ENCODE measurements at places on chromosomes 2 and 18. TPM values are rescaled to one million over a fixed set of nuclear protein-coding genes. Genes with fewer than 3 reads are reported as not detected.

Gene NEB
- 2.2 TPM for total RNA-seq

Gene VWC2L
- total RNA-seq, result not detected

Gene DNAH6
- total RNA-seq, result 2.7 TPM

Gene EGR4
- total RNA-seq, result not detected

Gene APCDD1
- 46.2 TPM for total RNA-seq

Gene POTEF
- not detected for total RNA-seq

DNA sequence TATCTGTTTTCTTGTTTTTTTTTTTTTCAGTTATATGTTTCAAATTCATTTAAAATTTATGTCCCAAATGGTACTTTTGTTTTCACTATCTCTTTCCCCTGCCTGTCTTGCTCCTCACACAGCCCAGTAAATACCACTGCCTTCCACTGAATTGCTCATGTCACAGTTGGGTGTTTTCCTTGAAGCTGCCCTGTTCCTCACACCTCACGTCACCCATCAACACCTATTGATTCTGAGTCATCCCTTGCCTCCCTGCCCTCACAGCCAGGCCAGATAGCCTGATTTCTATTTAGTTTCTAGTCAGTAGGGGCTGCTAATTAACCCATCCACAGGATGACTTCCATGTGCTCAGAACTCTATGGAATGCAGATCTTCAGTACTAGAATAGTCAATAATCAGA, 25.3 kb downstream of the FSHR start:
- H3K36me3 ChIP-seq, result no peaks in the 10 kb centered on the region
- H3K27me3 ChIP-seq, result no peaks in the 10 kb centered on the region
- H3K27ac ChIP-seq, result no peak overlapping the region
- no peaks in the 10 kb centered on the region for H3K4me1 ChIP-seq
- H3K4me3 ChIP-seq, result no peak overlapping the region
- DNase-seq, result no peak

GRCh38 chr2:33052361-33052735, 105.6 kb downstream of the LTBP1 start:
- H3K36me3 ChIP-seq, result no peaks in the 10 kb centered on the region
- H3K27ac ChIP-seq, result no peak overlapping the region
- H3K4me1 ChIP-seq, result no peaks in the 10 kb centered on the region
- no peak overlapping the region for H3K4me3 ChIP-seq

DNA sequence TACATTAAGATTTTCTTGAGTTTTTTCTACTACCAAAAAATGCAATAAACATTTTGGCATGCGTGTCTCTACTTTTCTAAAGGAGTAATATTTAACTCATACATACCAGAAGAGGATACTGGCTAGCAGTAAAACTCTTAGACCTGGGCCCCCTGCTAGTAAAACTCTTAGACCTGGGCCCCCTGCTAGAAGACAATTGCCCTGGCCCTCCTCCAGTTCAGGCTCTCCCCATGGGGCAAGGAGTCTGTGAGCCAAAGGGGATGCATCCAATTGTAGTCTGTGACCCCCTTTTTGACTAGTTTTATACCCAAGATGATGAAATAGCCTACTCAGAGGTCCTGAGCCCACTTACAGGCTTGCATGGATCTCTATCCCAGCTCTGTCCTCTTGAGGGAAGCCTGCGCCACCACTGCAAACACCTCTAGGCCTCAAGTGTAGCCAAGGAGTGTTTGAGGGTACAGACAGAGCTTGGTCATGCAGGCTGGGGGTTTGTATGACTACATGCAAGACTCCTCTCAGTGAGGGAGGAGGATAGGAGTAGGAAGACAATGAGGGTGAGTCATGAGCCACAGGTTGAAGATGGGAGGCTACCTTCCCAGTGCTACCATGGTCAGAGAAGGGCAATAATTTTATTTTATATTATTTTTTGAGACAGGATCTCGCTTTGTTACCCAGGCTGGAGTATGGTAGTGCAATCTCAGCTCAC, 45.2 kb upstream of the PGAP1 start:
- H3K27me3 ChIP-seq, result no peaks in the 10 kb centered on the region
- no peaks in the 10 kb centered on the region for H3K4me1 ChIP-seq
- H3K36me3 ChIP-seq, result no peaks in the 10 kb centered on the region
- DNase-seq, result no peak
- H3K4me3 ChIP-seq, result no peak overlapping the region

GRCh38 chr2:168801961-168802858, at the start of gene NOSTRIN:
NOSTRIN (plus strand) TSS chr2:168802637; CDS start chr2:168802647, 10 bp downstream.
- H3K27me3 ChIP-seq, result no peaks in the 10 kb centered on the region
- no peaks in the 10 kb centered on the region for H3K4me1 ChIP-seq
- H3K27ac ChIP-seq, result peak within 1 kb of the TSS; percentile 42

DNA sequence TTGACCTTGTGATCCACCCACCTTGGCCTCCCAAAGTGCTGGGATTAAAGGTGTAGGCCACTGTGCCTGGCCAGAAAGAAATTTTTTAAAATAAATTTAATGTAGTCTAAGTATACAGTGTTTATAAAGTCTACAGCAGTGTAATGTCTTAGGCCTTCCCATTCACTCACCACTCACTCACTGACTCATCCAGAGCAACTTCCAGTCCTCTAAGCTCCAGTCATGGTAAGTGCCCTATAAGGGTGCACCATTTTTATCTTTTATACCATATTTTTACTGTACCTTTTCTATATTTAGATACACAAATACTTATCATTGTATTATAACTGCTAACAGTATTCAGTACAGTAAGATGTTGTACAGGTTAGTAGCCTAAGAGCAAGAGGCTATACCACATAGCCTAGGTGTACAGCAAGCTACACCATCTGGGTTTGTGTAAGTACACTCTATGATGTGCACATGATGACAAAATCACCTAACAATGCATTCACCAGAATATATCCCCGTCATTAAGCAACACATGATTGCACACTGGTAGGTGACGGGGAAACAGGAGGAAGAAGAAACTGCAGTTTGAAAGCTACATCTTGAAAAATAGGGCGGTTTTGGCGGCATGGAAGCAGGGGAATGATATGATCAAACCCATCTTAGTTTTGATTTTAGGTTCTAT, 105.1 kb upstream of the ITGB6 start:
- H3K4me1 ChIP-seq, result no peaks in the 10 kb centered on the region
- H3K4me3 ChIP-seq, result no peak overlapping the region
- DNase-seq, result no peak
- no peak overlapping the region for H3K27ac ChIP-seq
- H3K27me3 ChIP-seq, result no peaks in the 10 kb centered on the region

GRCh38 chr2:201572846-201573508, 70.3 kb downstream of the TMEM237 start:
- no peak for DNase-seq
- H3K27ac ChIP-seq, result no peak overlapping the region
- H3K36me3 ChIP-seq, result no peaks in the 10 kb centered on the region
- H3K4me3 ChIP-seq, result no peak overlapping the region
- H3K4me1 ChIP-seq, result no peaks in the 10 kb centered on the region

DNA sequence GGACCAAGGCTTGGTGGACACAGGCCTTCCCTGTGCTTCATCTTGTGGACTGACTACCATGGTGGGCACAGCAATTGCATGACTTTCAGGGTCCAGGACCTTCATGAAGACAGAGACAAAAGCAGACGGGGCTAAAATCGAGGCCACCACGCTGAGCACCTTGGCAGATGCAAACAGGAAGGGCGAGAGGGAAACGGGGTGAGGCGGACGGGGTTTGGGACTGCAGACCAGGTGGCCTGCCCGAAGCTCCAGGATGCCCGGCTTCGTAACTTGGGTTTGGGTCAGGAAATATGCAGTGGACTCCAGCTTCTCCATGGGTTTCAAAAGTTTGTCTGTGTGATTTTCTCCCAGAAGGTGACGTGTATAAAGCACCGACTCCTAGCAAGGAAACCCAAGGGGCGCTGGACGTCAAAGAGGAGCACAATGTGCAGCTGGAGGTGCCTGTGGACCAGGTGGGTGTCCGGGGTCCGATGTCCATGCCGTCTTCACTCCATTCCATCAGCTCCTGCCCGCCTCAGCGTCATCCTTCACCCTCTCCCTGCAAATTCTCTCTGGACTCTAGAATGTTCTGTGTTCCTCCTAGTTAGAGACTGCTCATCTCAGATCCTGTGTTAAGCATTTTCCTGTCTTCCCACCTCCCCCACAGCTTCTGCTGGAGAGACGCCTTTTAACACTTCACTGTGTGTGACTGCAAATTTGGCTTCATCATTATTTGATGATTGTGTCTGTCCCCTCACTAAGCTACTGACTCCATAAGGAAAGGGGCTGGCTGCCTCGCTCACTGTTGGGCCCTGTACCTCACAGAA, 65.8 kb downstream of the DCDC2C start:
- no peak for DNase-seq
- H3K27ac ChIP-seq, result no peak overlapping the region
- no peak overlapping the region for H3K4me3 ChIP-seq

DNA sequence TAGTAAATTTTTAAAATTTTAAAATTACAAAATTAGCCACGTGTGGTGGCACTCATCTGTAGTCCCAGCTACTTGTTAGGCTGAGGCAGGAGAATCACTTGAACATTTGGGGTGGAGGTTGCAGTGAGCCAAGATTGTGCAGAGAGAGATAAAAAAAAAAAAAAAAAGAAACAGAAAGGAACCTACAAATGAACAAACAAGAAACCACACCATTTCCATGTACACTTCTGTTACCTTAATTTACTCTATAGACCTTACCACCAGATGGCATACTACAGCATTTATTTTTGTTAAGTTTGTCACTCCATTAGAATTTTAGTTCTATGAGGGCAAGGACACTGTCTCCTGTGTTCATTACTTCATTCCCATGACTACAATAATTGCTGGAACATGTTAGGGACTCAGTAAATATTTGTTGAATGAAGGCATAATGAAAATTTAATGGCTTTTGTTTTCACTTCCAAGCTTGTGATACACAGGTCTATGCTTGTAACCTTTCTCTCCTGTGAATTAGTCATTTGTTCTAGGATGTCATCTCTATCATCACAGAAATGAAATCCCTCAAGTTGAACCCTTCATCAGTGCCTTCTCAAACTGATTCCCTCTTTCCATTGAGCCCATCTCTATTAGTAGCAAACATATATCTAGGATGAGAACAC, 76.0 kb downstream of the ARHGAP15 start:
- no peak overlapping the region for H3K4me3 ChIP-seq
- H3K36me3 ChIP-seq, result no peaks in the 10 kb centered on the region
- no peak for DNase-seq
- H3K27ac ChIP-seq, result no peak overlapping the region

DNA sequence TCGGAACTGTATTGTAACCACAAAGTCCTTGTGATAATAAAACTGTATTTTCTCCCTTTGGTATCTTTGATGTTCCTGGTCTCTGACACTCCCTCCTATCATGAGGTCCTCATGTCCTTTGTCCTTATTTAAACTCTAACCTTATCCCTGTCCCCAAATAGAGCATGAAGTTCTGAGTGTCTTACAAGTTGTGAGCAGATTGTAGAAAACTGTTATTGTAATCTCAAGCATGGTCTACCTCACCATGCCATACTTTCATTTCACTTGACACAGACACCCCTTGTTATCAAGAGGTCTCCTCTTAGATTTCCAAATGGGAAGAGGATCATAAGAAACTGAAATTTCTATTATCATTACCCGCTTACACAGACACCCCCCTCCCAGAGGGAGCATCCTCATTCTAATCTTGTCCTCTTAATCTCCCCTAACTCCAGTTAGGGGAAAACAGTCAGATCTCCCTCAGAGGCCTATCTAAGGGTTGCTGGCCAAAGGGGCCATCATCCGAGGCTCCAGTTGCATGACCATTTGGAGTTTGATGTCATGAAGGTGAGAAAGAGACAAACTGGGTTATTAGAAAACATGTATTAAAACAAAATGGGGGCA, 29.0 kb downstream of the MYO3B start:
- DNase-seq, result no peak
- no peaks in the 10 kb centered on the region for H3K27me3 ChIP-seq
- H3K27ac ChIP-seq, result no peak overlapping the region
- H3K4me3 ChIP-seq, result no peak overlapping the region

DNA sequence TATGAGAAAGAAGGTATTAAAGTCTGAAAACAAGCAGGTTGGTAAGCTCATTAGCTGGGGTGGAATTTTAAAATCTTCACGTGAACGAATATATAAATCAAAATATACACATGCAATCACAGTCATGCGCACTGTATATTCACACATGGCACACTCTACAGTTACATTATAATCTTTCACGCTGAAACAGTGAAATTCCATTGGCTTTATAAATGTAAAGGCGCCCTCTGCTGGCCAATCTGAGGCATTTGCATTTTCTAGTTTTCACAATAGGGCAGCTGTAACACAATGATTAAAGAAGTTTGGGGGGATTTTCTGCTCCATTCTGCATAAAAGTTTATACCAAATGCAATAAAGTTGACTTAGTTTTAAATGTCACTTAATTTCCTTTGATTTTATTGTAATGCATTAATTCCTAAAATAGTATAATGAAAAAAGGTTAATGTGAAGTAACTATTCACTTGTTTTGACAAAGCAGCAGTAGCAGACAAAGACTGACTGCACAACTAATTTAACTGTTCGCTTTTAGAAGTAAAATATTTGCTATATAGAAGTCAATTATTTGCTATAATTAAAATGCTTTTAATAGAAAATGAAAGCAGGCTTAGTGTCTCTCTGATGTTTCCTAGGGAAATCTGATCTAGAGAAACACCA, 17.2 kb downstream of the IFIH1 start:
- no peak overlapping the region for H3K4me3 ChIP-seq
- no peak overlapping the region for H3K27ac ChIP-seq
- no peaks in the 10 kb centered on the region for H3K27me3 ChIP-seq
- no peaks in the 10 kb centered on the region for H3K36me3 ChIP-seq
- no peaks in the 10 kb centered on the region for H3K4me1 ChIP-seq

GRCh38 chr2:223088866-223089265, 36.9 kb downstream of the KCNE4 start:
- H3K36me3 ChIP-seq, result no peaks in the 10 kb centered on the region
- no peak overlapping the region for H3K27ac ChIP-seq
- H3K4me1 ChIP-seq, result no peaks in the 10 kb centered on the region

DNA sequence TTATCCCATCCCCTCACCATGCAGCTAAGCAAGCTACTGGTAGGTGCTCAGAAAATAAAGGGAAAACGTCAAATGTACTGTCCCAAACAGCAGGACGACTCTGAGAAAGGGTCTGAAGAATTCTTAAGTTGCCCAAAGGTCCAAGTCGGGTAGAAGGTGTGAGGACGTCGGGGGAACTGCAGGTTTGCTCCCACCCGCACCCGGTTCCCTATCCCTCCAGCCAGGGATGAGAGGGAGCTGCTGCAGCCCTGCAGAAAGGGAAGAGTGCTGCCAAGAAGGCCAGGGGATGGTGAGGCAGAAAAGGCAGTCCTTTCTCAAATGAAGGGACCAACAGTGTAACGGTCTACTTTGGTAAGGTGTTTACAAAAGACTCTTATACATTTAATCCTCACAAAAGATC, 6.9 kb upstream of the UCN start:
- no peak for DNase-seq
- peaks cover 65% of the 10 kb centered on the region for H3K36me3 ChIP-seq
- no peaks in the 10 kb centered on the region for H3K27me3 ChIP-seq
- no peaks in the 10 kb centered on the region for H3K4me1 ChIP-seq
- no peak overlapping the region for H3K4me3 ChIP-seq
- H3K27ac ChIP-seq, result no peak overlapping the region

DNA sequence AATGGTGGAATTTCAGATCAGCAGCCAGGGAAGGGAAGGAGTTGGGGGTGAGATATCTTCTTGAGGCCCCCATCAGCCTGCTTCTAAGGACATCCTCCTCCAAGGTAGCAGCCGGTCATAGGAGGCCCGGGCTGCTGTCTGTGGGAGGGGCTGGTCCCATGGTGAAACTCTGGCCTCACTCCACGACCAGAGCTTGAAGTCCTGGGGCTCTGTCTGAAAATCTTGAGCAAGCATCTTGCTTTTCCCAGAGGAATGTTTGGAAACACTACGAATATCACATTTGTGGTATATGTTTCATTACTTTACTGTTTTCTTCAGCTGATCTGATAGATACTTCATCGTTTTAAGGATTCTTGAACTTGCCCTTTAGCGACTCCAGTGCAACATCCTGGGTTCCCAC, 103.7 kb downstream of the CTAGE1 start:
- no peak overlapping the region for H3K27ac ChIP-seq
- no peak overlapping the region for H3K4me3 ChIP-seq
- H3K36me3 ChIP-seq, result no peaks in the 10 kb centered on the region
- no peaks in the 10 kb centered on the region for H3K4me1 ChIP-seq
- DNase-seq, result no peak
